ENCODE measurements at places on chromosomes 11 and 22. TPM values are rescaled to one million over a fixed set of nuclear protein-coding genes. Genes with fewer than 3 reads are reported as not detected.

LRRC4C gene
- total RNA-seq: 9.0 TPM

CSF2RB gene
- 14.3 TPM for total RNA-seq

KCNC1 gene
- not detected for total RNA-seq

BTBD10 gene
- total RNA-seq: 29.8 TPM

TEX54 gene
- not detected for total RNA-seq

CDC45 gene
- not detected for total RNA-seq

KRTAP5-7 gene
- not detected for total RNA-seq

ZC3H12C gene
- total RNA-seq: 15.9 TPM

CDON gene
- 14.4 TPM for total RNA-seq

CCDC188 gene
- 1.5 TPM for total RNA-seq

PLAAT5 gene
- 6.7 TPM for total RNA-seq

PNPLA5 gene
- not detected for total RNA-seq

PICALM gene
- 337 TPM for total RNA-seq

SSH3 gene
- 28.5 TPM for total RNA-seq

CRYBB2 gene
- not detected for total RNA-seq

RFPL2 gene
- total RNA-seq: not detected

GAB2 gene
- 42.8 TPM for total RNA-seq

TTLL1 gene
- 6.3 TPM for total RNA-seq

MYOD1 gene
- total RNA-seq: not detected

- no peak overlapping the region for H3K4me3 ChIP-seq
- peaks cover 2% of the 10 kb centered on the region for H3K36me3 ChIP-seq
- no peak for DNase-seq
- H3K27ac ChIP-seq: peak overlapping the region; percentile 40
- no peaks in the 10 kb centered on the region for H3K4me1 ChIP-seq
Observed at GRCh38 chr11:70423523-70424505, 25.5 kb downstream of the CTTN start.

DNA sequence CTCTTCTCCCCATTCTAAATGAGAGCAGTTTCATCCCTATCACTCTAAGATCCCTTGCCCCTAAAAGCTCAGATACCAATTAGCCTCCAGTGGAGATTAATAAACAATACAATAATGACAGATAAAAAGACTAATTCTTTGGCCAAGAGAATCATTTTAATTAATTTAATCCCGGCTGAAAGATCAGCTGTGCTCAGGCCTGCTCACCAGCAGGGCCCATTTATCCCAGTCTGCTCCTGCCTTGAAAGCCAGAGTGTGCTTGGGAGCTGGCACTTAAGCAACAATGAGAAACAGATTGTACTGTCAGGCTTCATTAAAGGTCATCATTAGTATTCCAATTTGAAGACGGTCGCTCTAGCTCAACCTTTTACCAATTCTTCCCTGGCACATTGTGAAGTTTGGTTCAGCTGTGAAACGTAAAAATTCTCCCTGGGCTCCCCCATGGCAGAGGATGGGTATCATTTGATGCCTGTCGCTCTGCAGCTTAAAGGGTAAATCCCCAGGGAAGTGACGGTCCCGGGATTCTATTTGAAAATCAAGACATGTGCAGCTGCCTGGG, 36.1 kb upstream of the HTATIP2 start:
- H3K27ac ChIP-seq: no peak overlapping the region
- DNase-seq: no peak
- H3K4me3 ChIP-seq: no peak overlapping the region
- no peaks in the 10 kb centered on the region for H3K27me3 ChIP-seq
- H3K4me1 ChIP-seq: no peaks in the 10 kb centered on the region

- DNase-seq: peak; percentile 25
- H3K27ac ChIP-seq: peak overlapping the region; percentile 84
- no peak overlapping the region for H3K4me3 ChIP-seq
- H3K36me3 ChIP-seq: no peaks in the 10 kb centered on the region
- H3K27me3 ChIP-seq: peaks cover 5% of the 10 kb centered on the region
- peaks cover 37% of the 10 kb centered on the region for H3K4me1 ChIP-seq
Observed at GRCh38 chr11:69644071-69644961, 3.4 kb downstream of the CCND1 start.

DNA sequence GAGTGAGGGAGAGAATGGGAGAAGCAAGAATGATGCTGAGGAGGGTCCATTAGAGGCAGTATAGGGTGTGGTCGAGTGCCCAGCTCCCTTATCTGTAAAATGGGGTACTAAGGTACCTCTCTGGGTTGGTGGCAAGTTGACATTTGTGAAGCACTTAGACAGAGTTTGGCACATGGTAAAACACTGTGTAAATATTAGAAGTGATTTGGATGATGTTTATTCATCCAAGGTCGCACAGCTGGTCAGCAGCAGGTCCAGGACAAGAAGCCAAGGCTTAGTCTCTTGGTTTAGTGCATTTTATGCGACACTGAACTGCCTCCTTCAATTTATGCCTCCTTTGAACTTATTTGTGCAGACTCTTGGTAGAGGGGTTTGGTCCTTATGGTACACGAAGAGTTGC, 19.4 kb downstream of the KREMEN1 start:
- no peak overlapping the region for H3K27ac ChIP-seq
- peaks cover 22% of the 10 kb centered on the region for H3K4me1 ChIP-seq
- DNase-seq: no peak
- H3K27me3 ChIP-seq: no peaks in the 10 kb centered on the region
- H3K36me3 ChIP-seq: no peaks in the 10 kb centered on the region

- peak overlapping the region; percentile 88 for H3K4me3 ChIP-seq
- H3K4me1 ChIP-seq: peaks cover 46% of the 10 kb centered on the region
- peak overlapping the region; percentile 99 for H3K27ac ChIP-seq
- H3K36me3 ChIP-seq: peaks cover 48% of the 10 kb centered on the region
Observed at GRCh38 chr11:65861165-65861505, 902 bp downstream of the MUS81 start.

- H3K27me3 ChIP-seq: peaks cover 46% of the 10 kb centered on the region
- no peak for DNase-seq
- H3K4me3 ChIP-seq: no peak overlapping the region
- H3K4me1 ChIP-seq: peaks cover 11% of the 10 kb centered on the region
Observed at GRCh38 chr11:128886406-128887124, 4.6 kb upstream of the KCNJ5 start.

DNA sequence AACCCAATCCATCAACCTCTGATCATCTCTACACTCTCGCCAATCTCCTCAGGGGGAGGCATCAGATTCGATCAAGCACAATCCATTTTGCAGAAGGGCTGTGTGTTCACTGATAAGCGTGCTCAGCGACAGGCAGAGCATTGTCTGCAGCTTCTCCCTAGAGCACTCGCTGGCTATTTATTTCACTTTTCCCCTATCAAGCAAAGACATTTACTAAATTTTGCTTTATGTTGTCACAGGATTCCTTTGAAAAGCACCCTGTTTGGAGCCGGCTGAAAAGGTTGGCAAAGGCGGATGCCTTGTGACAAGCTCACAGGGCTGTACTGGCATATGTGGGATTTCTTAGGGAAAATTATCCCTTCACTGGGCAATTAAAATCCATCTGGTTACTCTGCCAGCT, 1381.5 kb upstream of the TENM4 start:
- no peak overlapping the region for H3K27ac ChIP-seq
- no peaks in the 10 kb centered on the region for H3K36me3 ChIP-seq

DNA sequence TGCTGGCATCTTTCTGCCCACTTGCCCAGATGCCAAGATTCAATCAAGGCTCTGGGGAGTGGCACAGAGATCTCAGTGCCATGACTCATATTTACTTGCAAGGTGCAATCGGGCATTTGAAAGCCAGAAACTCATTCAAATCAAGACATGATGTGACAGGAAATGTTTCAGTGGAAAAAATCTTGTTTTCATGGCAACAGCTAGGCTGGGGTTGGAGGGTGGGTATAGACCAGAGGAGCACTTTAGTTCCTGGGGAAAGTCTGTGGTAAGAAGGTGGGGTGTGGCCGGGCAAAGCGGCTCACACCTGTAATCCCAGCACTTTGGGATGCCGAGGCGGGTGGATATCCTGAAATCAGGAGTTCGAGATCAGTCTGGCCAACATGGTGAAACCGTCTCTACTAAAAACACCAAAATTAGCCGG, 1.2 kb downstream of the MAJIN start:
- no peak overlapping the region for H3K4me3 ChIP-seq
- H3K27ac ChIP-seq: no peak overlapping the region
- H3K27me3 ChIP-seq: peaks cover 23% of the 10 kb centered on the region
- no peaks in the 10 kb centered on the region for H3K36me3 ChIP-seq

- H3K36me3 ChIP-seq: peaks cover 10% of the 10 kb centered on the region
- H3K27me3 ChIP-seq: no peaks in the 10 kb centered on the region
- no peaks in the 10 kb centered on the region for H3K4me1 ChIP-seq
Observed at GRCh38 chr11:113338730-113339129, 24.3 kb downstream of the TTC12 start.

GRCh38 chr11:74055938-74056337, 47.1 kb upstream of the UCP3 start:
- no peaks in the 10 kb centered on the region for H3K27me3 ChIP-seq
- no peaks in the 10 kb centered on the region for H3K36me3 ChIP-seq
- no peak overlapping the region for H3K27ac ChIP-seq
- DNase-seq: no peak
- H3K4me1 ChIP-seq: no peaks in the 10 kb centered on the region

- H3K4me1 ChIP-seq: peaks cover 21% of the 10 kb centered on the region
- H3K36me3 ChIP-seq: no peaks in the 10 kb centered on the region
- H3K4me3 ChIP-seq: no peak overlapping the region
- H3K27ac ChIP-seq: no peak overlapping the region
Observed at GRCh38 chr22:37420686-37421467, 6.4 kb downstream of the ELFN2 start.

DNA sequence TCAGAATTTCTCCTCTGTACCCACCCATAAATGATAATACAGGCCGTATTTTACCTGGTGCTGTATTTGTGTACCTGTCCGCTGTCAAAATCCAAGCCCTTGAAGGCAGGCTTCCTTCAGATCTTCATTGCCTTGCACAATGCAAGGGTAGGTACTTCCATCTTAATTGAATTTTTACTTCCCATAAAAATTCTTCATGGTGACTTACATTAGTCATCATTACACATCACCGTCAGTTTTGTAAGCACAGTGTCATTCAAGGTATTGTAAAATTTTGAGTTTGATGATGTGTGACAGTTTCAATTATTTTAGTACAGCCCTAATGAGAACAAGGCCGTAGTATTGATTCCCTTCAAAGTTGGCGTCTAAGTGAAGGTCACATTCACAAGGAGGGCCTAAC, 770 bp upstream of the TSG101 start:
- peak overlapping the region; percentile 69 for H3K4me3 ChIP-seq
- H3K27me3 ChIP-seq: no peaks in the 10 kb centered on the region
- peaks cover 52% of the 10 kb centered on the region for H3K4me1 ChIP-seq
- peak overlapping the region; percentile 99 for H3K27ac ChIP-seq

DNA sequence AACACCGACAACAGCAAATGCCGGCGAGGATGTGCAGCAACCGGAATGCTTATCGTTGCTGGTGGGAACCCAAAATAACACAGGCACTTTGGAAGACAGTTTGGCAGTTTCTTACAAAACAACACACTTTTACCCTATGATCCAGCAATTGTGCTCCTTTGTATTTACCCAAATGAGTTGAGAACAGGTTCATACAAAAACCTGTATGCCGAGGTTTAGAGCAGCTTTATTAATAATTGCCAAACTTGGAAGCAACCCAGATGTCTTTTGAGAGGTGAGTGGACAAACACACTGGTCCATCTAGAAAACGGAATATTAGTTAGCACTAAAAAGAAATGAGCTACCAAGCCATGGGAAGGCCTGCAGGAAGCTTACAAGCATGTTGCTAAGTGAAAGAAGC, 118.9 kb downstream of the CTTN start:
- no peaks in the 10 kb centered on the region for H3K27me3 ChIP-seq
- no peaks in the 10 kb centered on the region for H3K36me3 ChIP-seq
- no peak overlapping the region for H3K27ac ChIP-seq

- no peak overlapping the region for H3K4me3 ChIP-seq
- H3K27ac ChIP-seq: no peak overlapping the region
- no peak for DNase-seq
- H3K27me3 ChIP-seq: no peaks in the 10 kb centered on the region
Observed at GRCh38 chr11:47099918-47100315, 76.8 kb downstream of the ARFGAP2 start.

- H3K36me3 ChIP-seq: no peaks in the 10 kb centered on the region
- H3K4me3 ChIP-seq: no peak overlapping the region
- H3K27ac ChIP-seq: no peak overlapping the region
- DNase-seq: no peak
Observed at GRCh38 chr11:2467695-2468055, 22.9 kb downstream of the KCNQ1 start.

- H3K27me3 ChIP-seq: no peaks in the 10 kb centered on the region
- peak; percentile 78 for DNase-seq
- H3K4me1 ChIP-seq: peaks cover 3% of the 10 kb centered on the region
Observed at GRCh38 chr22:38114484-38115398, 4.3 kb upstream of the BAIAP2L2 start.

- H3K36me3 ChIP-seq: no peaks in the 10 kb centered on the region
- H3K27ac ChIP-seq: no peak overlapping the region
- H3K4me3 ChIP-seq: no peak overlapping the region
- no peaks in the 10 kb centered on the region for H3K4me1 ChIP-seq
- DNase-seq: no peak
Observed at GRCh38 chr22:44532552-44532951, 34.5 kb upstream of the RTL6 start.

- H3K27me3 ChIP-seq: no peaks in the 10 kb centered on the region
- H3K27ac ChIP-seq: no peak overlapping the region
- no peaks in the 10 kb centered on the region for H3K4me1 ChIP-seq
- no peak overlapping the region for H3K4me3 ChIP-seq
- no peak for DNase-seq
- no peaks in the 10 kb centered on the region for H3K36me3 ChIP-seq
Observed at GRCh38 chr22:29062286-29062821, 723 bp upstream of the C22orf31 start.

- peaks cover 7% of the 10 kb centered on the region for H3K36me3 ChIP-seq
- no peaks in the 10 kb centered on the region for H3K27me3 ChIP-seq
- H3K4me3 ChIP-seq: no peak overlapping the region
- no peaks in the 10 kb centered on the region for H3K4me1 ChIP-seq
- H3K27ac ChIP-seq: no peak overlapping the region
Observed at GRCh38 chr22:24033731-24034130, 22.6 kb downstream of the CABIN1 start.

- no peak overlapping the region for H3K4me3 ChIP-seq
- H3K4me1 ChIP-seq: no peaks in the 10 kb centered on the region
- H3K27me3 ChIP-seq: no peaks in the 10 kb centered on the region
- H3K27ac ChIP-seq: no peak overlapping the region
Observed at GRCh38 chr11:131393691-131394090, 23.3 kb downstream of the NTM start.

GRCh38 chr11:64742889-64743590, 902 bp downstream of the RASGRP2 start:
- H3K4me3 ChIP-seq: peak overlapping the region; percentile 35
- H3K27me3 ChIP-seq: no peaks in the 10 kb centered on the region
- peak; percentile 64 for DNase-seq
- H3K27ac ChIP-seq: peak overlapping the region; percentile 66

Data from tibial nerve (tissue), 4 donors.